CD4-positive, alpha-beta memory T cell (primary cell): ENCODE measurements at places on chromosomes 7 and 10.

DNA sequence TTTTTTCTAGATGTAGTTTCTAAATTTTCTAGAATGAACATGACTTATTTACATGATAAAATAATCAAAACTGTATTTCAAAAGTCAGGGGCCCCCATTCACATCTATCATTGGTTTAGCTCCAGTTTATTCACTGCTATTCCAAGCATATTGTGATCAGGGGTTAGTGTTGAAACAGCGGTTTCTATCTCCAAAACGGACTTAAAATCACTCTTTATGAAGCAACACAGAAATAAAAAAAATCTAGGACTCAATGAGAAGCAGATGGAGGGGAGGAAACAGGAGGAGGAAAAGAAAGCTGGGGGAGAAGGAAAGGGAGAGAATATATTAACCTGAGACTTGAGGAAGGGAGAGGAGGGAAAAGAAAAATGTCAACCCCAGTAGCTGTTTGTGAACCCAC is 14.8 kb upstream of the CH25H start:
- no peaks in the 10 kb centered on the region for H3K27me3 ChIP-seq
- no peak for DNase-seq
- H3K27ac ChIP-seq = no peak overlapping the region
- no peak overlapping the region for H3K4me3 ChIP-seq

DNA sequence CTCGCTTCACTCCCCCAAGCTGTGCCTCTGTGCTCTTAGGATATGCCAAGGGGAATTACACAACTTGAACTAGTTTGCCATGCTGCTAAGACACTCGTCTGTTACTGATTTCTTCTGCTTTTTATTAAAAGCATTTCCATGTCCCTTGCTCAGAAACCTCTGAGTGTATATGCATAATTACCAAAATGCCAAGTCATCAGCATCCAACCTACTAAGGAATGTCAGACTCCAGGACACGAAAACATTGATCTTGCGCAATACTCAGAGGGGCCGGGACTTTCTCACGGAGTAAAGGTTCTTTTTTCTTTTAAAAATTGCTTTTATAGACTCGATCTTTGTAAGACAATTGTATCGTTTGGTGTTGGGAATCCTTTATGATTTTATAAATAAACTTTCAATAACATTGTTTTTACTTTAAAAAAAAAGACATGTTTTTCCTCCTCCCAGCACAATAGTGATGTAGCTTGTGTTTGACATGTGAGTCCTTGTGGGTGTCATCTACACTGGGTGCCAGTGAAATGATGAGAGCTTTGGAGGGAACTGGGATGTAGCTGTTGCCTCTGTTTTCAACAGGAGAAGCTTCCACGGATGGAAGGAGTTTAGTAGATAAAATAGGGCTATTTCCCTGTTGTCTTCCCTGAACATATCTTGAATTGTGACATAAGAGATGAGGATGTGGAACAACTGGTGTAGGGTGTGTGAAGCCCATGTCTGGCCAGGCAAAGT is 43.6 kb downstream of the CNNM1 start:
- no peak overlapping the region for H3K4me3 ChIP-seq
- no peak overlapping the region for H3K27ac ChIP-seq
- no peaks in the 10 kb centered on the region for H3K36me3 ChIP-seq
- H3K27me3 ChIP-seq = no peaks in the 10 kb centered on the region

- H3K4me3 ChIP-seq = no peak overlapping the region
- H3K4me1 ChIP-seq = no peaks in the 10 kb centered on the region
- H3K36me3 ChIP-seq = no peaks in the 10 kb centered on the region
- no peak for DNase-seq
- no peaks in the 10 kb centered on the region for H3K27me3 ChIP-seq
Measured at GRCh38 chr7:90982228-90982627, 282.0 kb upstream of the FZD1 start.

DNA sequence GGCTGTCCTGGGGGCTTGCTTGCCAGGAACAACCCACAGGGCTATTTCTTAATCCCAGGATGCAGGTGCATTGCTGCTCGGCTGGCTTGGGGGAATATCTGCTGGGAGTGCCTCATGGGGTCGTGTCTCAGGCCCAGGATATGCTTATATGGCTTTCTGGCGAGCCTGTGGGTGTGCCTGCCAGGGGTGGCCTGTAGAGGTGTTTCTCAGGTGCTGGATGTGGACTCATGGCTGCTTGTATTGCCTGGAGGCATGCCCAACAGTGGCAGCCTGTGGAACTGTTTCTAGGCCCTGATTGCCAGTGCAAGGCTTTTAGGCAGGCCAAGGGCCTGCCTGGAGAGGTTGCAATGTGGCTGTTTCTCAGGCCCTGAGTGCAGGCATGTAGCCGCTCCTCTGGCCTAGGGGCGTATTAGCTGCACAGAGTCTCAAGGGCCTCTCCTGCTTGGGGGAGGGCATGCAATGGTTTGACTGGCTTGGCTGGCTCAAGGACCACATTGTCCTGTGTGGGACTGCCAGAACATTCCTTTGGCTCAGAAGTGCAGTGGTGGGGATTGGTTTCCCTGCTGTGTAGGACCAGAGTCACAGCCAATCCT is 202.1 kb downstream of the ATRNL1 start:
- no peaks in the 10 kb centered on the region for H3K27me3 ChIP-seq
- H3K4me3 ChIP-seq = no peak overlapping the region
- no peak for DNase-seq
- no peaks in the 10 kb centered on the region for H3K4me1 ChIP-seq
- H3K27ac ChIP-seq = no peak overlapping the region

DNA sequence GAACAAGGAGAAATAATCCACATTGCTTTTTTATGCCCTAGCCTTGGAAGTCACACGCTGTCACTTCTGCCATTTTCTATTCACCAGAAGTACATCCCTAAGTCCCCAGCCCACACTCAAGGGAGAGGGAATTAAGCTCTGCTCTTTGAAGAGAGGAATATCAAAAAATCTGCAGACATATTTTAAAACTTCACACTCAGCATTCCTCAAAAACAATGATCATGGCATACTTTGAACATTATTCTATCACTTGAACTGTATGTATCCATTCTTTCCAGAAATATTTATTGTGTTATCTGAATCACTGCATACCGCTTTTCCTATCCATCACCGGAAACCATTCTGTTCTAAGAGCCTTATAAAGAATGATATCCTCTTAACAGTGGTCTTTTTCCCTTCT is 9.4 kb downstream of the ABCC2 start:
- H3K27ac ChIP-seq = no peak overlapping the region
- no peak for DNase-seq
- no peaks in the 10 kb centered on the region for H3K4me1 ChIP-seq

GRCh38 chr10:75021379-75022249 is 89.8 kb upstream of the SAMD8 start:
- no peaks in the 10 kb centered on the region for H3K4me1 ChIP-seq
- no peak overlapping the region for H3K4me3 ChIP-seq

GRCh38 chr10:72567421-72567820 is 58.5 kb downstream of the MICU1 start:
- peaks cover 3% of the 10 kb centered on the region for H3K36me3 ChIP-seq
- no peak for DNase-seq

GRCh38 chr10:24908793-24909423 is 43.5 kb downstream of the PRTFDC1 start:
- DNase-seq = no peak
- H3K27ac ChIP-seq = no peak overlapping the region
- H3K4me3 ChIP-seq = no peak overlapping the region
- no peaks in the 10 kb centered on the region for H3K27me3 ChIP-seq
- H3K36me3 ChIP-seq = no peaks in the 10 kb centered on the region
- peaks cover 10% of the 10 kb centered on the region for H3K4me1 ChIP-seq

GRCh38 chr7:13717031-13717430 is 272.4 kb downstream of the ETV1 start:
- H3K4me3 ChIP-seq = no peak overlapping the region
- DNase-seq = no peak
- H3K36me3 ChIP-seq = no peaks in the 10 kb centered on the region
- H3K27me3 ChIP-seq = no peaks in the 10 kb centered on the region
- H3K4me1 ChIP-seq = no peaks in the 10 kb centered on the region
- no peak overlapping the region for H3K27ac ChIP-seq

DNA sequence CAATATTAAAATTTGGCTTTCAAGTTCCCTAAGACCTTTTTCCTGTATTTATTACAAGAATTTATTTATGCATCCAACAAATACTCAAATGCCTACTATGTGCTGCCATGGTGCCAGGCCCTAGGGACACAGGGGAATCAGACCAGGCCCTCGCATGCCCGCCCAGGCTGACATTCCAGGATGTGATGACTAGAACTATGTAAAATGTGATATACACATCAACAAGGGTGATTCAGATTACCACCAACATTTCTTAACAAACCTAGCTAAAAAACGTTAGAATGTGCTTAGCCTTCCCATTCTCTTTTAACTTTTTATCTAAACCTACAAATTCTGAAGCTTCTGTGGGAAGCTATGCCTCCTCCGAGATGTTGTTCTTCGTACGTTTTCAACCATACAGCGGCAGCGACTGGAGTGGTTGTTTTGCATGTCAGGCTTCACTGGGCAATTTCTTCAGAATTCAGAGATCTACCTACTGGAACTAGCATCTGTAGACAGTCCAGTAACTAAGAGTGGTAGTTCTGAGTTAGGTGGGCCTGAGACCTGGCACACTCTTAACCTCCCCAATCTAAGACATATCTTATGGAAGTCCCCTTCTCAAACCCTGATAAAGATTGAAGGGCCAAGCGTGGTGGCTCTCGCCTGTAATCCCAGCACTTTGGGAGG is 22.1 kb downstream of the GNA12 start:
- no peaks in the 10 kb centered on the region for H3K4me1 ChIP-seq
- no peak overlapping the region for H3K27ac ChIP-seq

DNA sequence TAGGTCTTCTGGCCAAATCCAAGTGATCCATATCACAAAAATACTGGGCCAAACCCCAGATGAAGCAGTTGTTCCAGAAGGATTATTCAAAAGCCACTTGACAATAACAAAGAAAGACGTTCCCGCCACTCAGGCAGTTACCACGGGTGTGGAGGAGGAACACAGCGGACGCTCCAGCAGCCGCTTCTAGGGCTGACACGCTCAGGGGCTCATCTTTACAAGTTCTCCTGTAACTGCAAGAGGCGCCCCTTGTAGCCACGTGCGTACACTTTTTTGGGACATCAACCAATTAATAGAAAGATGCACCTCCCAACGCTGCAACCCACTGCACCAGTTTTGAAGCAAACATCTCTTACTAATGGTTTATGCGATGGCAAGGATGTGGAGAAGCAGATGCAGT is 159.4 kb downstream of the GRID1 start:
- no peaks in the 10 kb centered on the region for H3K4me1 ChIP-seq
- H3K36me3 ChIP-seq = no peaks in the 10 kb centered on the region
- H3K4me3 ChIP-seq = no peak overlapping the region
- no peak for DNase-seq
- no peak overlapping the region for H3K27ac ChIP-seq

DNA sequence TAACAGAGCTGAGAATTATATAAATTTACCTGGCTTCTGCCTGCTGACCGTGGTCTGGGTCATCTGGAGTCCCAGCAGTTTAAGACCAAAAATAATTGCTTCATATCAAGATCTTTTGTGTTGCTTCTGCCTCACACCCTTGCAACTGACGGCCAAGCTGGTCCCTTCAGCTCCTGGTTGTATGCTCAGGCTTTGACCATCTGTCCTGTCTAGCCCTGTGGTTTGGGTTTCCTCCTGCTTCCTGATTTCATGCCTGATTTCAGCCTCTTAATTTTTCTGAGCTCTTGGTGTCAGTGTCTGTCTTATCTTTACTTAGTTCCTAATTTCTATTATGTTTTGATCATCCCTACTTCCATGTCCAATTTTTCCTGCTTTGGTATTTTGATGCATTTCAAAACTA is 87.9 kb upstream of the PLXDC2 start:
- DNase-seq = no peak
- H3K4me3 ChIP-seq = no peak overlapping the region
- H3K36me3 ChIP-seq = no peaks in the 10 kb centered on the region
- no peak overlapping the region for H3K27ac ChIP-seq
- H3K4me1 ChIP-seq = no peaks in the 10 kb centered on the region

DNA sequence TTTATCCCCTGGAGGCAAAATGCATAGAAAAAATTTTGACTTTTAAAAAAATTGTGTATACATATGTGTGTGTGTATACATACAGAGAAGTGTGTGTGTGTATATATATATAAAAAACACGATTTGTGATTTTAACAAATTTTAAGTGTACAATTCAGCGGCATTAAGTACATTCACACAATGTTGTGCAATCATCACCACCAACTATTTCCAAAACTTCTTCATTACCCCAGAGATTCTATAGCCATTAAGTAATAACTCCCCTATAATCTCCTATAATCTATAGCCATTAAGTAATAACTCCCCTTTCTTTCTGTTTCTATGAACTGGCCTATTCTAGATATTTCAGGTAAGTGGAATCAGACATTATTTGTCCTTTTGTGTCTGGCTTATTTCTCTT is 20.7 kb upstream of the CAMK2B start:
- H3K4me3 ChIP-seq = no peak overlapping the region
- no peak overlapping the region for H3K27ac ChIP-seq
- no peaks in the 10 kb centered on the region for H3K4me1 ChIP-seq
- no peaks in the 10 kb centered on the region for H3K27me3 ChIP-seq
- no peak for DNase-seq
- H3K36me3 ChIP-seq = no peaks in the 10 kb centered on the region

GRCh38 chr10:33676606-33677339 is 342.3 kb upstream of the NRP1 start:
- H3K27ac ChIP-seq = no peak overlapping the region
- no peaks in the 10 kb centered on the region for H3K4me1 ChIP-seq
- H3K27me3 ChIP-seq = no peaks in the 10 kb centered on the region
- no peaks in the 10 kb centered on the region for H3K36me3 ChIP-seq
- H3K4me3 ChIP-seq = no peak overlapping the region
- DNase-seq = no peak

DNA sequence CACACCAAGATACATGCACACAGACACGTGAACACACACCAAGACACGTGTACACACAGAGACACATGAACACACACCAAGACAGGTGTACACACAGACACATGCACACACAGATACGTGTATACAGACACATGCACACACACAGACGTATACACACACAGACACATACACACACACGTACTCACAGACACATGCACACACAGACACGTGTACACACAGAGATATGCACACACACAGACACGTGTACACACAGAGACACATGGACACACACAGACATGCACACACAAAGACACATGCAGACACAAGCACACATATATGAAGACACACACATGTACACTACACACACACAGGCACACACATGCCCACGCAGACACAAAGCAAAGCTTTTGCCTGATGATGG is 134.6 kb downstream of the TCERG1L start:
- no peak overlapping the region for H3K4me3 ChIP-seq
- H3K36me3 ChIP-seq = no peaks in the 10 kb centered on the region
- H3K27me3 ChIP-seq = no peaks in the 10 kb centered on the region
- DNase-seq = no peak
- no peak overlapping the region for H3K27ac ChIP-seq
